ENCODE measurements at places on chromosomes 7 and 10. TPM values are rescaled to one million over a fixed set of nuclear protein-coding genes. Genes with fewer than 3 reads are reported as not detected.
A peak's percentile ranks its signal among the peaks of the same experiment; 100 is the strongest.

CEP41 gene
- total RNA-seq = 11.5 TPM

GRCh38 chr10:109773288-109774120, 149.8 kb downstream of the XPNPEP1 start:
- DNase-seq = peak; percentile 60

DIP2C gene
- 7.5 TPM for total RNA-seq

ZNF736 gene
- 15.0 TPM for total RNA-seq

DNA sequence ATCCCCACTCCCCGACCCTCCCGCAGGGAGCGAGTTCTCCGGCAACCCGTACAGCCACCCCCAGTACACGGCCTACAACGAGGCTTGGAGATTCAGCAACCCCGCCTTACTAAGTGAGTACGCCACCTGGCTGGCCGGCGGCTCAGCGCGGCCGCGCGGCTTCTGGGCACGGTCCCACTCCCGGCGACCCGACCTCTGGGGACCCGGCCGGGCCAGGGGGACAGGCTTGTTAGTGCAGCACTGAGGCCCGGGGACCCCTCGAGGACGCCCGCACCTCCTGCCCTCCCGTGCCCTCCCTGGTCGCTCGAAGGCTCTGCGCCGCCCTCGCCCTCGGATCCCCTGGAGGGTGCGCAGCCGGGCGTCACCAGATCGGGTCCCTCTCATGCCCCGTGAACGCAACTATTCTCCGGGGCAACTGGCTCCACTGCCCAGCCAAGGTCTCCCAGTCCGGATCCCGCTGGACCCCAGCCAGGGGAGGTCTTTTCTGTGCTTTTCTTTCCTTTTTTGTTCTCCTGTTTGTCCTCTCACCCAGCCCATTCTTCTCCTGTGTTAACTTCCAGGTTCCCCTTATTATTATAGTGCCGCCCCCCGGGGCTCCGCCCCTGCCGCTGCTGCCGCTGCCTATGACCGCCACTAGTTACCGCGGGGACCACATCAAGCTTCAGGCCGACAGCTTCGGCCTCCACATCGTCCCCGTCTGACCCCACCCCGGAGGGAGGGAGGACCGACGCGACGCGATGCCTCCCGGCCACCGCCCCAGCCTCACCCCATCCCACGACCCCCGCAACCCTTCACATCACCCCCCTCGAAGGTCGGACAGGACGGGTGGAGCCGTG, 81.8 kb downstream of the PAX2 start:
- peak; percentile 61 for DNase-seq

DNA sequence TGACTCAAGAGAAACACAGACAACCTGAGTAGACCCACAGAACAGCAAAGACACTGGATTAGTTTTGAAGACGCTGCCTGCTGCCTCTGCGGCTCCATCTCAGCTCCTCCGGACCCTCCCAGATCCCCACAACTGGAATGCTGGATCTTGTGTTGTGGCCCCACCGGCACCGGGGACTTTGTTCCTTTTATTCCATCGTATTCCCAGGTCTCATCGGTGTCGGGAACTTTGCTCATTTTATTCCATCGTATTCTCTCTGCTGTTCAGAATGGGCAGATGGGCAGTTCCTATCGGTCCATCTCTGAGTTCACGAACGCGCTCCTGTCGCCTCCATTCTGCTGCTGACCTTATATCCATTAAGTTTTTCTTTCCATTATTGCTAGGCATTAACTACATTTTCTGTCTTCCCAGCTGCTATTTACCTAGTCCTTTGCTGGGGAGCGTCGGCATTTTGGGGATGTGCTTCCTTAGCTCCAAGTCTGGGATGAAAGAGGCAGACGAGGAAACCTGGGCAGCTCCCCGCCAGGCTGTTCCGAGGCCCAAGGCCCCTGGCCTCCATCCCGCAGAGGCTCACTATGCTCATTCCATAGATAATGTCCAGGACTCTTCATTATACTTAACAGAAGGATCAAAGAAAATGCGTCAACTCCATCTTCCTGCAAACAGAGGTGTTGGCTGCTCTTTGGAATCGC, 192.4 kb downstream of the MAD1L1 start:
- no peak for DNase-seq

GRCh38 chr7:76211216-76211615, 9.5 kb downstream of the SRRM3 start:
- DNase-seq = no peak

DNA sequence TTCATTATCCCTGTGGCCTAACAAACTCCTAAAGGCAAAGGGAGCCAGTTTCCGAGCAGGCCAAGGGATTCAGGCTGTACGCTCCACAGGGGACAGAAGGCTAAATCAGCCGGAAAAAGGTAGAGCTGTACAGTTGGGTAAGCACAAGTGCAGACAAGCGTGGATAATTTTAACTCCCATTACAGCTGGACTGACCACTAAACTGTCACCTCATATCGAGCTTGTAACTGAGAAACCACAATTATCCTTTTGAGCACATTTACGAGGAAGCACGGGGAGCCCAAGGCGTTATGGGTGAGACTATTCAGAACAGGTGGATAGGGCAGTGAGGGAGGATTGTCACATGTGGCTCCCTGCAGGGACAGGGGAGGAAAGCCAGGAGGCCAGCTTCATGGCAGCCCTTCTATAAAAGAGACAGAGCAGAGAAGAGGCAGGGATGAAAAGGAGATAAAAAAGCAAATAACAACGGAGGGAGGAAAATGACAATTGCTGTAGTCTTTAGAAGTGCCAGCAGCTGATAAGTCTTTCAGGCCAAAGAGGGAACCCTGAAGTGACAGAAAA, 288.0 kb downstream of the FGFR2 start:
- peak; percentile 14 for DNase-seq

GRCh38 chr10:31317652-31318381, 1.2 kb upstream of the ZEB1 start:
- no peak for DNase-seq

DNA sequence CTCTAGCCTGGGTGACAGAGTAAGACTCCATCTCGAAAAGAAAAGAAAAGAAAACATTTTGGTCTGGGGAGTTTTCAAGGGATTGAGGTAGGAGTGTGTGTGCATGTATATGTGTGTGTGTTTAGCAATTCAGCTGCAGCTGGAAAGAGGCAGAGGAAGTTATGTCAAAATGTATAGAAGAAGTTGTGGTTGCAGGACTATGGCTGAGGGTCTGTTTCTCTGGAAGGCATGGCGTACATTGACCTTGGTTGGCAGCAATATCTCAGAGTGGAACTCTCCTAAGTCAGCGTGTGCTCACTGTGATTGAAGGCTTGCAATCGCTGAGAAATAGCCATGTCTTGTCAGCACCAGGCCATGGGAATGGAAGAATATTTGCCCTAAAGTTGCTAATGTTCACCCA, 28.6 kb upstream of the RHBDD2 start:
- DNase-seq = no peak

- no peak for DNase-seq
Observed at GRCh38 chr7:22435105-22435504, 64.9 kb downstream of the STEAP1B start.

IDI2 gene
- not detected for total RNA-seq

All from GM23338 (cell line).